ENCODE measurements at places on chromosomes 13 and 19.

DNA sequence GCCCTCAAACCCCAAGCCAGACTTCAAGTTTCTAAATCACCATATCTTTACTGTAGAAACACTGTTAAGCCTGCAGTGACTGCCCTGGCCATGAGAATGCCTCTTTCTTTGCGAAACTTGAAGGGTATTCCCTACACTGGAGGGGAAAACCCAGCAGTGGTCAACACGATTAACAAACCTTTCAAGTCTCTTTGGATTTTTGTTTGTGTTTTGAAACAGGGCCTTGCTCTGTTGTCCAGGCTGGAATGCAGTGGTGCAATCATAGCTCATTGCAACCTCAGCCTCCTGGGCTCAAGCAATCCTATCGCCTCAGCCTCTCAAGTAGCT is 17.4 kb upstream of the POMP start:
- no peak for DNase-seq

DNA sequence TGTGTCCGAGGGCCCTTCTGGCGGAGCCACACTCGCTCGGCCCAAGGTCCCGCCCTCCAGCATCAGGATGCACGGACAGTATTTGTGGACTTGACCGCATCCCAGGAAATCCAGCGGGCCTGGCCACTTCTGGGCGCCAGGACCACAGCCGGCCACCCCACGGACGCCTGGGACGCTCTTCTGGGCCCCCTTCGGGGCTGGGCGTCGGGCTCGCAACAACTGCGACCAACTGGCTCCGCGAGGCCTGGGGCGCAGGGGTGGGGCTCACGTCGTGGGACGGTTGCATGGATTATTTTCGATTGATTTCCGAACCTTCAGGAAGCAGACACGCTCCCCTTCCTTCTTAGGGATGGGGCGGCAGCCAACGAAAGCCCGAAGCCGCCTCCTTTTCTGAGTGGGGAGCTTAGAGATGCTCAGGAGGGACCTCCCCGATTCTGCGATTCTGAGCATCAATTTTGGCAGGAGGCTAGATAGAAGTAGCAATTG is 521 bp upstream of the NUP58 start:
- DNase-seq, result no peak

- no peak for DNase-seq
Measured at GRCh38 chr13:86907156-86907555, 764.0 kb upstream of the SLITRK5 start.

GRCh38 chr19:28847468-28847867 is 365.5 kb downstream of the UQCRFS1 start:
- DNase-seq, result no peak

GRCh38 chr13:103354171-103354570 is 288.0 kb upstream of the SLC10A2 start:
- DNase-seq, result no peak

DNA sequence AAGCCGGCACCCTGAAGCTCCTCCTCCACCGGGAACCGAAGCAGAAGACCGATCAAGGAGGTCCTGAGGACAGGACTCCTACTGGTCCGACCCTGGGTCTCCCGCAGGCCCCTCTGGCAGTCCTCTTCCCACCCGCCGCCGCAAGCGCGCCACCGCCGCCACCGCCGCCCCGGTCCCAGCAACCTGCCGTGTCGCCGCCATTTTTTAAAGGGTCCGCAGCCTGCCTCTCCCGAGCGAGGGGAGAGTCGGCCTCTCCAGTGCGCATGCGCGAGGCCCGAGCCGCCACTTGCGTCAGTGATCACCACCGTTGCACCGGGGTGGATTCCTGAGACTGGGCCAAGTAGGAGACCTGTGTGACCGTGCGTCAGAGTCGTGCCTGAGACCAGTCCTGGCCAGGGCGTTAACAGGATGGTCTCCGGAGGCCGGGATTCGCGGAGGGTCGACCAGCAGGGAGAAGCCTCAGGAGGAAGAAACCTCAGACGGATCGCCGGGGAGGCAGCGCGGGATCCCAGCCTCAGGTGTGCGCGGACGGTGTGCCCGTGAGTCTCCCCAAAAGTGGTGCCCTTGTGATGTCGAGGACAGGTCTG is 51.6 kb downstream of the ZNF146 start:
- DNase-seq, result no peak

DNA sequence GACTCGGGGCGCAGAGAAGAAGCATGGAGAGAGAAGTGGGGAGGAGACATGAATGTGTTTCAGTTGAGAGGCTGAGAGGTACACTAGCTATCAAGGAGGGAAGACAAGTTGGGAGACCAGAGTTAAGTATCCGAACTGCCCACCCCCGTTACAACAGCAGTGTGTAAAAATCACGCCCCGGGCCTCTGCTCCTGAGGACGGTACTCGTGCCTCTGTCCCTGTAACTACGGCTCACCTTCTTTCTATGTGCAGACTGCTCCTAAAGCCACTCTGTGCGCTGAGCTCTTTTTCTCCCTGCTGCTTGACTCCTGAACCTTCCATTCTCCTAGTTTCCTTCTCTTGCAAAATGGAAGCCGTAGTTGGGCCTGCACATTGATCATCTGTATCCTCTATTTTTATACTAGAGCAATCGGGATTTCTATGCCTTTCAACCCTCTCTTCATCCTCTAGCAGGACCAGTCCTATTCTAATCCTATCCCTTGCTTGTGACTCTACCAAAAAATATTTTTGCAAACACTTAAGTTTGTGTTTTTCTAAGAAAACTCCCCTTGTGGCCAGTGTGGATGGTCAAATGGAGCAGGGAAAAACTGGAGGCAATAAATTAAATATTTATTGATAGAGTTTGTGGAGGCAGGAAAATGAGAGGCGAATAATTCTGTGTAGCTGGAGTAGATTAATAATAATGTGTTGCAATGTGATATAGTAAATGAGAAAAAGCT is 569 bp downstream of the POLR1D start:
- no peak for DNase-seq

GRCh38 chr19:18317961-18318800 is 4.7 kb downstream of the LSM4 start:
- no peak for DNase-seq

DNA sequence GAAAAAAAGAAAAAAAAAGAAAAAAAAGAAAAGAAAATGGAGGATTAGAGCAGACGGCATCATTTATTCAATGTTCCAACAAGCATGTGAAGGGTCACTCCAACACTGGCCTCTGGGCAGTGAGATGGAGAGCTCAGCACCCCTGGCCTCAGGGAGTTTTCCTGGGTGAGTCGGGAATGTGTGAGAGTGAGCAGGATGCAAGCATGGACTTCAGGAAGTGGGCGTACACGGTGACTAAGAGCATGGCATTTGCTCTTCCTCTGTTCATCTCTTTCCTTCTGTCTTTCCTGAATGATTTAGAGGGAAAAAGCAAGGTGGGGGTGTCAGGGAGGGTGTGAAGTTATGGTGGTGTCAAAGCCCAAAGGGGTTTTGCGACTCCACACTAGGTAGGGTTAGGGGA is 682 bp upstream of the CABP5 start:
- no peak for DNase-seq

- no peak for DNase-seq
Measured at GRCh38 chr19:47152632-47153031, 22.0 kb downstream of the SAE1 start.

DNA sequence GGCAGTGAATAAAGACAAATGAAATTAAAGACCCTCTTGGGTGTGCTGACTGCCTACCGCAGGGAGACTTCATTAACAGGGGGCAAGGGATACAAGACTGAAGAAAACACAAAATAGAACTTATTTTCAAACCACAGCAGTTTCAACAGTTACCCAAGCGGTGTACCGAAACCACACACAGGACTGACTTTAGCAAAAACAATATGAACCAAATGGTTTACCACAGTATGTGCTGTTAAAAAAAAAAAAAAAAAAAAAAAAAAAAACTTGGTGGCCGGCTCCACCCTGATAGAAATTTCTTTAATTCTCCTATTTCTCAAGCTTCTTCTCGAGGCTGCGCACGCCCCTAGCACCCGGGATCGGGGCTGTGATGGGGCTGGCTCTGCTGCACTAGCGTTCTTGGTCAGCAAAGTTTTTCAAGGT is 42.6 kb downstream of the KLF2 start:
- DNase-seq, result no peak

- no peak for DNase-seq
Measured at GRCh38 chr19:42251572-42252358, 3.2 kb downstream of the ERF start.

GRCh38 chr13:76829572-76830327 is 56.5 kb downstream of the KCTD12 start:
- no peak for DNase-seq

GRCh38 chr13:36068566-36068965 is 62.6 kb downstream of the DCLK1 start:
- no peak for DNase-seq

- no peak for DNase-seq
Measured at GRCh38 chr13:93222976-93223375, 3.6 kb upstream of the GPC6 start.

GRCh38 chr13:107834717-107835116 is 380.6 kb downstream of the LIG4 start:
- no peak for DNase-seq

DNA sequence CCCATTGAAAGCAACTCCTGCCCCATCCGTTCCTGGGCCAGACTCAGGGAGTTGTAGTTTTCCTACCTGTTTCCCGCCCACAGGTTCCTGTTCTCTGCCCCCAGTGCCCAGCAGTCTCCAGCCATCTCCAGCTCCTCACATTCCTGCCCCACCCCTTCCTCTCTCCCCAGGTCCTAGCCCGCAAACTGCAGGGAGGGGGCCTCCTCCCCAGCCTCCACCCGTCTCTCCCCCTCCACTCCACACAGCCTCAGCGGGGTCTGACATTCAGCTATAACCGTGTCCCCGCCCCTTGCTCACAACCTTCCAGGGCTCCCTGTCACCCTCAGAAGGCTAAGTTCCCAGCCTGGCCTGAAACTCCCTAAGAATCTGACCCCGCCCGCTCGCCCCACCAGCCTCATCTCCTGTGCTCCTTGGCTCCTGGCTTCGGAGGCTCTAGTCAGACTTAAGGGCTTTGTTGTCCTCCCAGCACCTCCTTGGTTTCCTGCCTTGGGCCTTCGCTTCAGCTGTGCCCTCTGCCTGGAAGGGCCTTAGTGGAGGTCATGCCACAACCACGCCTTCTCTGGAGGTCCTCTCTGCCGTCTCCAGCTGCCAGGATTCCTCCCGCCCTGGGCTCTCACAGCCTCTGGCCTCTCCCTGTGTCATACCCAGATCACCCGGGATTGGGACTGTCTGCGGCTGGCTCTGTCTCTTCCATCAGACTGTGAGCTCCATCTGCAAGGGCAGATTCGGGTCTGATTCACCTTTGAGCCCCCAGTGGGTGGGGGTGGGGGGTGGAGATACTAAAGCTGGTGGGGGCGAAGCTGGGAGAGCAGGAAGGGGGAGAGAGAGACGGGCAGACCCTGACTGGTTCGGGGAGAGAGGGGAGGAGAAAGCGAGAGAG is 5.1 kb upstream of the SPACA6 start:
- DNase-seq, result no peak

DNA sequence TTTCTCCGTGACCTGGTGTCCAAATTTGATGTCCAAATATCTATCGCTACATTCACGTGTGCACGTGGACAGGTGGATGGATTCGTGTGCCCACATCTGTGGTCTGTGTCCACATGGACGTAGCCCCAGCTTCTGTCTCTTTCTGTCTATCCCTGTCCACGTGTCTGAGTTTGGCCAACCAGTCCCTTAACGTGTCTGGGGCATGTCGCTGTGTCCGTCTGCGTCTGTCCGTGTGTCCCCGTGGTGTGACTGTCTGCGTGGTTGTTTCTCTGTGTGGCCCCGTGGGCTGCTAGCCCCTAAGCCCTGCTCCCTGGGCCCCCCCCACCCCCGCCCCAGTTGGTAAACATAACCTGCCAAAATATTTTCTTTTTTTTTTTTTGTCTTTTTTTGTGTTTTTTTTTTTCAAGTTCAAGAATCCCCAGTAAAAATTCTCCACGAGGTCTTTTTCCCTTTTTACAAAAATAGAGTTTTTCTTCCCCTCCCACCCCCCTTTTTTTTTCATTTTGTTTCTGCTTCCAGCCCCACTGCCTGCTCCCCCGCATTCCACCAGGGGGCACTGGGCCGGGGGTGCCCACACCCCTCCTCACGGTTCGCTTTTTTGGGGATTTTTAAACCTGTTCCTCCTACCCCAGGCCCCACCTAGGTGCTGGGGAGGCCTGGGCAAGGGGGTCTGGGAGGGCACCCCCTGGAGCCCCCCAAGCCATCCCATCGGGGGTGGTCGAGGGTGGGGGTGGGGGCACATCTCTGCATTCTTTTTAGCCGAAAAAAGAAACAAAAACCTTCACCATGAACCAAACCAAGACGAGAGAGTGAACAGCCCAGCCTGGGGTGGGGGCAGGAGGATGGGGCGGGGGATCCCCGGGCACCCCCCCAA is 18.3 kb downstream of the PRKCSH start:
- no peak for DNase-seq

DNA sequence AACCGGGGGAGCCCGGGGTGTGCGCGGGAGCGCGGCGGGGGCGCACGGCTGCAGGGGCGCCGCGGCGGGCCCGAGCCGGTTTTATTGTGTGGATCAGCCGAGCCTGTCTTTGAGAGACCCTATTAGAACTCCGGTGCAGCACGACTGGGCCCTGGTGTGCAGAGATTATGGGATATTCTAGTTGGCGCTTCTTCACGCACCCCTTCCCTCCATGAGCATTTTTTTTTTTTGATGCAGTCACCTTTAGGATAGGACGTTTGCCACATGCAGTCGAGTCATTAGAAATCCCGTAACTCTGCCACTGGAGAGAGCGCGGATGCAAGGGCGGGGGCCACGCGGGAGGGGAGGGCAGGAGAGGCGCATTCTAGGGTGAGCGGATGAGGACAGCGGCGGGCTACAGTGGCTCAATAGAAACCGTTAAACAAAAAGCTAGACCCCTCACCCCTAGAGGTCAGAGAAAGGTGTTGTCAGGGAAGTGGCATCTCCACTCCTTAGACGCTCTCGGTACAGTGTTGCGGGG is 3.7 kb downstream of the FGF9 start:
- no peak for DNase-seq

- no peak for DNase-seq
Measured at GRCh38 chr13:48930918-48931317, 44.8 kb upstream of the FNDC3A start.

DNA sequence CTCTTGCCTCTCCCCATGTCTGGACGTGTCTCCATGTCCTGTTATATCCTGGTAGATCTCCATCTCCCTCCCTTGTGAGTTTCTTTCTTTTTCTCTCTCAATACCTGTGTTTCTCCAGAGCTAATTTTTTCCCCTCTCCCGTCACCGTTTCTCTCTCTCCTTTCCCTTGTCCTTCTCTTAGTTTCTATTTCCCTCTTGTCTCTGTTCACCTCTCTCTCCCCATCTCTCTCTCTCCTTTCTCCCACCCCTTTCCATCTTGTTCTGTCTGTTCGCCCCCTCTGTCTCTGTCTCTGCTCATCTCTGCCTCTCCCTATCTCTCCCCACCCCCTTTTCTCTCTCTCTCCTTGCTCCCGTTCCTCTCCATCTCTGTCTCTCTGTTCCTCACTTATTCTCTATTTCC is 13.0 kb downstream of the SLC8A2 start:
- DNase-seq, result no peak

- no peak for DNase-seq
Measured at GRCh38 chr19:1356508-1356865, 27.2 kb upstream of the NDUFS7 start.

- no peak for DNase-seq
Measured at GRCh38 chr13:106034201-106034600, 501.3 kb downstream of the EFNB2 start.

DNA sequence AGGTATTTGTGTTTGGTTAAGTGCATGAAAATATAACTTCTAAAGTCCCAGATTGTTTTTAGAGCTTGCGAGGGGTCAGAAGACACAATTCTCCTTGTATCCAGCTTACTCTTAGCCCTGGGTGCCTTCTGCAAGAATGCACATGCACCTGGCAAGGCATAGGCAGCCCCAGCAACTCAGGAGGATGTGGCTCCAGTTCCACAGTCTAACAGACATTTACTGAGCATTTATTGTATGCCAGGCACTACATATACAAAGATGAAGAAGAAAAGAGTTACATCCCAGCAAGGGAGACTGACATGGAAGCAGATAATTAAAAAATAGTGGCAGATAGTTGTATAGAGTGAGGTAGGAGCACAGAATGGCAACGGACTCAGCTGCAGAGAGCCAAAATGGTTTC is 101.1 kb upstream of the FRY start:
- DNase-seq, result no peak
